NCI-H460 (cell line): ENCODE measurements at places on chromosomes 16 and 17.

- no peak for DNase-seq
Observed at GRCh38 chr17:27554152-27554551, 76.8 kb upstream of the LGALS9 start.

DNA sequence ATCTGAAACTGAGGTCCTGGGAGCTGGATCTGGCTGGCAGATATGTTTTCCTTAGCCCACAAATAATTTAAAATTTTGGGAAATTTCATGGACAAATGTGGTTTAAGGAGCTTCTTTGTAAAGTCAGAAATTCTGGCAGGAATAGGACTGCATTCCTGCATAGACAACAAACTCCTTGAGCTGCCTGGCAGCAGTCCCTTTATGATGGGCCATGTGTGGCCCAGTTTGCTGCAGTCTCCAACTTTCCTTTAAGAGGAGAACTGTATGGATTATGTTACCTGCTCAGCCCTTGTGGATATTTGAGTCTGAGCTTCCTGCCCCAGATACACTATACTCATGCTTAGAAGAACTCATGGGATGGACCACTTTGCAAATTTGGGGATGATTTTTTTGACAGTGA is 48.5 kb upstream of the HS3ST2 start:
- DNase-seq: no peak

DNA sequence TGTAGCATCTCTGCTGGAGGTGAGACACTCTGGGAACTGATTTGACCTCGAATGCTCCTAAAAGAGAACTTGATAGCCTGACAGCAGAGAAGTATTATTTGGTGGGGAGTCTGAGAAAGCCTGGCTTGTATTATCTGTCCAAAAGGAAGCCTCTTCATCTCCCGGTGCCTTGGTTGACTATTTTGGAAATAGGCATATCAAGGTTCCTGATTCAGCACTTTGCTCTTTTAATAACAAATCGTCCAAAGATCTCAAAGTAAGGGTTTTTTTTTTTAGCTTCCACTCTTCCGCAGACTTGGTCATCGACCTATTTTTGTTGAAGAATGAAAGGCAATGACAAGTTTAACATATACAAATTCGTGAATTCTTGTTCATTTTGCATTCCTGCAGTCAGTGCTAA is 14.8 kb downstream of the TMEM186 start:
- no peak for DNase-seq

- DNase-seq: no peak
Observed at GRCh38 chr17:6599364-6599763, 41.1 kb downstream of the KIAA0753 start.

DNA sequence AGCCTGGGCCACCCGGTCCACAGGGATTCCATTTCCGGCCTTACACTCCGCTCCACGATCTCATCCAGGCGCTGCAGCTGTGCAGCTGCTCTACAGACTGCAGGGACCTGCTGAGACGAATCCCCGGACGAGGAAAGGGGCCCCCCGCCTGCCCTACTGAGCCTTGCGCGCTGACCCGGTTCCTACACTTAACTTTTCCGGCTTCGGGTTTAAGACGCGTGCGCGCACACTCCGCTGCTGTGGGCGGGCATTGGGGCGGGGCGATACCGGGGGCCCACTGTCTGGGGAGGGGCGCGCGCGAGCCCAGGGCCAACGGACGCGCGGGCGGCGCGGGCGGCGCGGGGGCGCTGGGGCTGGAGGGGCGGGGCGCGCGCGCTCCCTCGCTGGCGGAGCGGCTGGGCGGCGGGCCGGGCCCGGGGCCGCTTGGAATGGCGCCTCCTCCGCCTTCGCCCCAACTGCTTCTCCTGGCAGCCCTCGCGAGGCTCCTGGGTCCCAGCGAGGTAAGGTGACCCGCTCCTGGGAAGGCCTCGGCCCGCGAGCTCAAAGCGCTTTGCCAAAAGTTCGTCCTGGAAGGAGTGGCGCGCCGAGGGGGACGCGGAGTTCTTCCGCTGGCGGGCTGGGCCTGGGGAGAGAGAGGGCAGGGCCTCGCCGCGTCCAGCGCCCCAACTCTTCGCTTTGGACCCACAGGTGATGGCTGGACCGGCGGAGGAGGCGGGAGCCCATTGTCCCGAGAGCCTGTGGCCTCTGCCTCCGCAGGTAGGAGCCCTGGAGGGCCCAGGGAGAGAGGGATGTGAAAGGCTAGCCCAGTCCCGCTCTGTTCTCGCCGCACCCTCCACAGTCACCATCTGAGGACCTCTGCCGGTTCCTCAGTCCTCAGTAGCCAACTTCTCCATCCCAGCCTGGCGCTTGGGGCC is at the start of gene TP53I13:
TSS of gene TP53I13 (plus strand) at position 371 of the 914 bp plus-strand sequence. CDS start at position 429, 58 bp downstream.
- peak; percentile 82 for DNase-seq

GRCh38 chr17:7260151-7260550 is 2.1 kb downstream of the CLDN7 start:
- no peak for DNase-seq

GRCh38 chr16:19861811-19862327 is 22.8 kb downstream of the GPRC5B start:
- DNase-seq: no peak
